ENCODE measurements at places on chromosomes 5 and 9.

GRCh38 chr5:62097361-62097760, 208.6 kb upstream of the KIF2A start:
- no peak for DNase-seq

DNA sequence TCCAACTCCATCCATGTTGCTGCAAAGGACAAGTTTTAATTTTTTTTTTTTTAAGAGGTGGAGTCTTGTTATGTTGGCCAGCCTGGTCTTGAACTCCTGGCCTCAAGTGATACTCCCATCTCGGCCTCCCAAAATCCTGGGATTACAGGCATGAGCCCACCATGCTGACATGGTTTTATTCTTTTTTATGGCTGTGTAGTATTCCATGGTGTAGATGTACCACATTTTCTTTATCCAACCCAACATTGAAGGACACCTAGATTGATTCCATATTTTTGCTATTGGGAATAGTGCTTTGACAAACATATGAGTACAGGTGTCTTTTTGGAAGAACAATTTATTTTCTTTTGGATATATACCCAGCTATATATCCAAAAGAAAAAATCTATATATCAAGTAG, 6.1 kb upstream of the POC5 start:
- DNase-seq = no peak

GRCh38 chr9:2638871-2639673, 17.5 kb downstream of the VLDLR start:
- no peak for DNase-seq

DNA sequence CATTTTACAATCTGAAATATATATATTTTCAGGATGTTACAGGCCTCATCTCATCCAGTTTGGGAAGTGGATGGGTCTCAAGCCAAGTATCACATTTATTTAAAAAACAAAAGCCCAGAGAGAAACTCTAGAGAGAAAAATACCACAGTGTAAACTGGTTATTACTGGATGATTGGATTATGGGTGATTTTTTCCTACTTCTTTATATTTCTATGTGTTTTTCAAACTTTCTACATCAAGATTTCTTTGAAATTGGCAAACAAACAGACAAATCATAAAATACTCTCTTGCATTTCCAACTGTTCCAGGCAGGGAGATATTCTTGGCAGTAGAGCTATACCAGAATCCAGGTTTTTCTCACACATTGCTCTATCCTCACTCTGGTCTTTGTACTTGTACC, 116.0 kb upstream of the SMIM23 start:
- DNase-seq = no peak

GRCh38 chr5:90227683-90228082, 181.9 kb downstream of the CETN3 start:
- DNase-seq = no peak

DNA sequence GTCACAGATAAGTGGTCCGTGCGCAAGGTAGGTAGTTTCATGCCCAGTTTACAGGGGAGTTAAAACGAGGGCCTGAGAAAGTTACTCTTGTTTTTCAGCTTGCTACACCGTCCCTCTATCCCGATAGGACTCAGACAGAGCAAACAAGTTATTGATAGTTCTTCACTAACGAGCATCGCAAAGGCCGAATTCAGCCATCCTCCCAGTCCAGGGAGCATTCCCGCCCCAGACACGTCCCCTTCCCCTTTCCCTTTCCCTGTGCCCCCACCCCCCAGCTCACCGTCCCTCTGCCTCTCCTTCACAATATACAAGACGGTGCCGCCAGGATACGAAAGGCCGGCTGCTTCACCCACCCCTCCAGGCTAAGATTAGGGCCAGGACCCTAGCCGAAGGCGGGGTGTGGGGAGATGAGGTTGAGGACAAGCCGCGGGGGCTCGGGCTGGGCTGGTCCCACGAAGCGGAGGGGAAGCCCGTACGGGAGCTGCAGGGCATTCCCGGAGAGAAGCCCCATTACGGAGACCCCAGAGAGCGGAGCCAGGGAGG, 599 bp downstream of the KIAA1191 start:
- DNase-seq = no peak

- no peak for DNase-seq
Observed at GRCh38 chr9:16003785-16004184, 450.9 kb downstream of the CCDC171 start.
